ENCODE measurements at places on chromosomes 16 and 17.

DNA sequence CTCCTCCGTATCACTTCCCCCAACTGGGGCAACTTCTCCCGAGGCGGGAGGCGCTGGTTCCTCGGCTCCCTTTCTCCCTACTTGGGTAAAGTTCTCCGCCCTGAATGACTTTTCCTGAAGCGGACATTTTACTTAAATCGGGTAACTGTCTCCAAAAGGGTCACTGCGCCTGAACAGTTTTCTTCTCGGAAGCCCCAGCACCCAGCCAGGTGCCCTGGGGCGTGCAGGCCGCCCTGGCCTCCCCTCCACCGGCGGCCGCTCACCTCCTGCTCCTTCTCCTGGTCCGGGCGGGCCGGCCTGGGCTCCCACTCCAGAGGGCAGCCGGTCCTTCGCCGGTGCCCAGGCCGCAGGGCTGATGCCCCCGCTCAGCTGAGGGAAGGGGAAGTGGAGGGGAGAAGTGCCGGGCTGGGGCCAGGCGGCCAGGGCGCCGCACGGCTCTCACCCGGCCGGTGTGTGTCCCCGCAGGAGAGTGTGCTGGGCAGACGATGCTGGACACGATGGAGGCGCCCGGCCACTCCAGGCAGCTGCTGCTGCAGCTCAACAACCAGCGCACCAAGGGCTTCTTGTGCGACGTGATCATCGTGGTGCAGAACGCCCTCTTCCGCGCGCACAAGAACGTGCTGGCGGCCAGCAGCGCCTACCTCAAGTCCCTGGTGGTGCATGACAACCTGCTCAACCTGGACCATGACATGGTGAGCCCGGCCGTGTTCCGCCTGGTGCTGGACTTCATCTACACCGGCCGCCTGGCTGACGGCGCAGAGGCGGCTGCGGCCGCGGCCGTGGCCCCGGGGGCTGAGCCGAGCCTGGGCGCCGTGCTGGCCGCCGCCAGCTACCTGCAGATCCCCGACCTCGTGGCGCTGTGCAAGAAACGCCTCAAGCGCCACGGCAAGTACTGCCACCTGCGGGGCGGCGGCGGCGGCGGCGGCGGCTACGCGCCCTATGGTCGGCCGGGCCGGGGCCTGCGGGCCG, 1.6 kb downstream of the HIC1 start:
- no peak for DNase-seq

DNA sequence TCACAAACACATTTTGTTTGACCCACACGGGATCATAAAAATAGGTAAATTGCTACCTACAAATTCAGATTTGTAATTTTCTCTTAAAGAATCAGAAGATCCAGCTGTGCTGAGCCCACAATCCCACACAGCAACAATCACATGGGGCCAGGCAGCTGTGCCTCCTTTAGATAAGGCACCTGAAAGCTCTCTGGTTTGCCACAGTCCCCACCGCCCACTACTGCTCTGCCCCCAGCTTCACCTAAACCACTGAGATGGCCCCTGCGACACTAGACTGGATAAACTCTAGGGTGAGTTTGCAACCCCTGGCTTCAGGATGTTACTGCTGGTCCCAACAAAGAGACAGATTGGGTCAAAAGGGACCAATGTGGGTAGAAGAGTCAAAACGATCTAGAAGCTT, 96.8 kb downstream of the GSG1L start:
- DNase-seq: no peak

DNA sequence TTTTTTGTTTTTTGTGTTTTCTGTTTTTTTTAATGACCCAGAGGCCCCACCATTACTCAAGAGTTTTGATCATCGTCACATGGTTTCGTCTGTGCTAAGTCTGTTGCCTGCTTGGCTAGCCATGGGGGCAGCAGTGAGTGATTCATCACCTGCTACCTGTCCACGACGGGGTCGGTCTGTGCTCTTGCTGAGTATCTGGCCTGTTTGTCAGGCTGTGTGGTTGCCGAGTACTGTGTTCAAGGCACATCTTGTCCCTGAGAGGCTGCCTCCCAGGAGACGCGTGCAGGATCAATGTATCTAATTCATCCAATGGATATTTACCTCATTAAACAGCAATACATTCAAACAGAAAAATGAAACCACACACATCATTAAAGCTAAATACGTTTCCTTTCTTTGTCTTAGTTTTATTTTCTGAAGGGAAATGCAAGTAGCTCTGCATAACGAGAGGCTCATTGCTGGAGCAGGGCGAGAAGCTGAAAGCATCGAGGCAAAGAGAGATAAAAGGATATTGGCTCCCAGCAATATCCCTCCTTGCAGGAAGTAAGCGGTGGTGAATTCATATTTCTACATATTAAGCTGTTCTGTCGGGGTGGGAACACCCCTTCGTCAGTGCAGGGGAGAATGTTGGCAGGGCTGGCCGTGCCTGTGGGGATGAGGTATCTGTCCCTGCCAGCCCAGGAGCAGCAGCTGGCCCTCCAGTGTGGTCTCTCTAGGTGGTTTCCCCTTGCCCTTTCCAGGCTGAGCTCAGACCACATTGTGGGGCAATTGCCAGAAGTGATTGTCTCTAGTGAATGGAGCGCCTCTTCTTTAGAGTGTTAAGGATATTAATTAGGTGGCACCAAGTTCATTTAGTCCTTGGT, 166.2 kb upstream of the ASIC2 start:
- no peak for DNase-seq

GRCh38 chr16:84791088-84791487, 28.7 kb upstream of the CRISPLD2 start:
- DNase-seq: no peak

GRCh38 chr16:46836534-46837530, 5.9 kb upstream of the C16orf87 start:
- DNase-seq: no peak

- DNase-seq: no peak
Measured at GRCh38 chr17:78748730-78749317, 33.2 kb downstream of the CYTH1 start.

Data from NCI-H1930 (cell line).